T-helper 17 cell (primary cell): ENCODE measurements at places on chromosomes 16 and 17.

DNA sequence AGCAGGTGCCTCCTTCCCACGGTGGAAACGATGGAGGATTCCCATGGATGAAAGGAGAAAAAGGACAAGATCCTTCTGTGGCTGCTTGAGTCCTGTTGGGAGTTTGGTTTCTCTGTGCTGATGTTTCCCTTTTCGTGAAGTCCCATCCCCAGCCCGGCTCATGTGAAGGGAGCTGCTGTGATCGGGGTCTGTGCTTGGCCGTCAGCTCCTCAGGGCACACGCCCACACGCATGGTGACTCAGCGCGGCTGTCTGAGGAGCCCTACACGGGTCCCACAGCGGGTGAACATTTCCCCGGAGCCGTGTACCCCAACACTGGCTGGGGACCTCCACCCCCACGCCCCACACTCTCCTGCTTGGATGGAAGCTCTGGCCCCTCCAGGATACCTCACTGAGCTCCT, 44.5 kb upstream of the SSTR5 start:
- peaks cover 2% of the 10 kb centered on the region for H3K4me1 ChIP-seq
- peaks cover 13% of the 10 kb centered on the region for H3K27me3 ChIP-seq
- H3K4me3 ChIP-seq: no peak overlapping the region

DNA sequence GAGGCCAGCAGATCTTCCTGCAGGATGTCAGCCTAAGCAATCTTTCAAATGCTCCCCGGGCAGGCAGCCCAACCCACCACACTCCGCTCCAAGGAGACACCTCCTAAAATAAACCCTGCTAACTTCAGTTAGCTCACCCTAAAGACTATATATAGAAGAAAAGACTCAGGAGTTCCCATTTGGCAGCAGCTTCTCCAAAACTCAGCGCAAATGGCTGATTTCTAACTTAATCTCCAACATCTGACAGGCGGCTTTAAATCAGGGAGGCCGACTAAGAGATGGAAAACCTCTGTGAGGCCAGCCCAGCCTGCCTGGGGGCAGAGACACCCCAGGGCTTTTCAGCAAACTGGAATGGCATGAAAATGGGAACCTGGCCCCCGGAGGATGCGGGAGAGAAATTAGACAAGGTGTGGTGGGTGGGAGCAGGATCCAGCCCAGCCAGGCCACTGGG, 91.6 kb downstream of the XYLT1 start:
- no peaks in the 10 kb centered on the region for H3K27me3 ChIP-seq
- H3K36me3 ChIP-seq: no peaks in the 10 kb centered on the region
- H3K4me3 ChIP-seq: no peak overlapping the region
- peak overlapping the region; percentile 70 for H3K27ac ChIP-seq
- peaks cover 49% of the 10 kb centered on the region for H3K4me1 ChIP-seq

GRCh38 chr17:77474292-77474988, 333.7 kb downstream of the SEC14L1 start:
- peaks cover 13% of the 10 kb centered on the region for H3K36me3 ChIP-seq
- peaks cover 83% of the 10 kb centered on the region for H3K4me1 ChIP-seq
- H3K4me3 ChIP-seq: peak overlapping the region; percentile 88
- peak overlapping the region; percentile 99 for H3K27ac ChIP-seq
- DNase-seq: no peak

GRCh38 chr17:49050611-49051010, 53.4 kb downstream of the IGF2BP1 start:
- no peak for DNase-seq
- no peaks in the 10 kb centered on the region for H3K4me1 ChIP-seq
- no peak overlapping the region for H3K4me3 ChIP-seq

DNA sequence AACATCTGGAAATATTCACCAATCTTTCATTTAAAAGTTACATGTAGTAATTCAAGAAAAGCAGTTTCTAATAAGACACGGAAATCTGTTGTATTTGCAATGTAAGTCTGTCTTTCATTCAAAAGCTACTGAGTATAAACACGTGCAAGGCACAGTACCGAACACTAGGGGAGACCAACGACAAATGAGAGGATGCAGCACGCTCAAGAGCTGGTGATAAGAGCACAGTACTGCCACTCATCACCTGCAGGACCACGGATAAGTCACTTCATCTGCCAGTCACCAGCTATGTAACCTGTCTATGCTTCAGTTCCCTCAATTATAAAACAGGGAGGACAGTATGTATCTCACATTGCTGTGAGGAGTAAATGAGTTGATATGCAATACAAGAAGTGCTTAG, 67.1 kb downstream of the CLEC18A start:
- peak; percentile 13 for DNase-seq
- H3K27ac ChIP-seq: no peak overlapping the region
- H3K27me3 ChIP-seq: no peaks in the 10 kb centered on the region
- H3K4me1 ChIP-seq: peaks cover 5% of the 10 kb centered on the region
- H3K4me3 ChIP-seq: no peak overlapping the region

GRCh38 chr17:34413443-34414119, 50.5 kb upstream of the CCL1 start:
- H3K27me3 ChIP-seq: peaks cover 88% of the 10 kb centered on the region
- peaks cover 2% of the 10 kb centered on the region for H3K36me3 ChIP-seq
- no peak overlapping the region for H3K4me3 ChIP-seq
- peaks cover 7% of the 10 kb centered on the region for H3K4me1 ChIP-seq
- no peak for DNase-seq

- no peak for DNase-seq
- H3K27ac ChIP-seq: no peak overlapping the region
- H3K27me3 ChIP-seq: peaks cover 66% of the 10 kb centered on the region
- peaks cover 11% of the 10 kb centered on the region for H3K4me1 ChIP-seq
These were observed 18.8 kb downstream of the ALOX15B start for GRCh38 chr17:8057691-8058114.

DNA sequence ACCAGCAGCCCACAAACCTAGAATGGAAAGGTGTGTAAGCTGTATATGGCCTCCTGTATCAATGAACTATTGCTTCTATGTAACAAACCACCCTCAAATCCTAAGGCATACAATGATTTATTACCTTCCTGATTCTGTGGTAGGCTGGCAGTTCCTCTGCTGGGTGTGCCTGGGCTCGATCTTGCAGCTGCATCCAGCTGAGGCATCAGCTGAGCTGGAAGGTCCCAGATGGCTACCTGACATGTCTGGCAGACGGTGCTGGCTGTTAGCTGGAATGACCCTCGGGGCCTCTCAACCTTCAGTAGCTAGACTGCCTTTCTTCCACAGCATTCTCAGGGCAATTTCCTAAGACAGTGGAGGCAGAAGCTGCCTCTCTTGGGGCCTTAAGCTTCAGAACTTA, 152.7 kb downstream of the RAB11FIP4 start:
- no peak overlapping the region for H3K27ac ChIP-seq
- H3K36me3 ChIP-seq: no peaks in the 10 kb centered on the region
- no peak overlapping the region for H3K4me3 ChIP-seq
- no peak for DNase-seq
- H3K4me1 ChIP-seq: peaks cover 3% of the 10 kb centered on the region

DNA sequence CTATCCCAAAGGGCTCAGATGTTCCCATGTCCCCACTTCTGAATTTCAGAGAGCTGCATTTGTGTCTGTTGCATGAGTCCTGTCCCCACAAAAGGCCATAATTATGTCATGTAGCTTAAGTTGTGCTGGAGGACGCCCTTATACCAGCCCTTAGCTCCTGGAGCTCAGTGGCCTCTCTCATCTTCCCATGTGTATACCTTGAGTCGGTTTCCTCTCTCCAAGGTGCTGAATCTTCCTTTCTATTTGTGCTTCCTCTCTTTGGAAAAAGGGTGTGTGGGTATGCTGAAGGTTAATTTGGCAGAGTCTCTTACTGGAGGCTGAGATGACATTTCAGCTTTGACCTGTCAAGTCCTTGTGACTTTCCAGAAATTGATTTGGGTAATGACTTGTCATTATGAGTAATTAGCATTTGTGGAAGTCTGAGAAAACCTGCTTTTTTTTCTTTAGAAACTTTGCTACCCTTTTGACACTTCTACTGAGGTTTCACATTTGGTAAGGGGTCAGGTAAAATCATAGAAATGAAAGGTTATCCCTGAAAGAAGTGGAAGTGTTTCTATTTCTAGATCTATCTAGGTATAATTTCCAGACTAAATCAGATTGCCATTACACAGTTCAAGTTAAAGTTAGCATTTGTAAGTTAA, 185.4 kb downstream of the ABCC12 start:
- H3K27me3 ChIP-seq: no peaks in the 10 kb centered on the region
- no peak for DNase-seq
- no peaks in the 10 kb centered on the region for H3K4me1 ChIP-seq
- H3K4me3 ChIP-seq: no peak overlapping the region
- no peaks in the 10 kb centered on the region for H3K36me3 ChIP-seq

- peaks cover 43% of the 10 kb centered on the region for H3K27me3 ChIP-seq
- H3K36me3 ChIP-seq: peaks cover 3% of the 10 kb centered on the region
- no peak overlapping the region for H3K4me3 ChIP-seq
- H3K27ac ChIP-seq: no peak overlapping the region
- H3K4me1 ChIP-seq: peaks cover 4% of the 10 kb centered on the region
These were observed 8.0 kb downstream of the CACNG5 start for GRCh38 chr17:66842959-66843358.

GRCh38 chr16:67429799-67430503, 970 bp upstream of the HSD11B2 start:
- peaks cover 6% of the 10 kb centered on the region for H3K36me3 ChIP-seq
- peak overlapping the region; percentile 88 for H3K4me3 ChIP-seq
- H3K4me1 ChIP-seq: peaks cover 14% of the 10 kb centered on the region
- peaks cover 39% of the 10 kb centered on the region for H3K27me3 ChIP-seq
- no peak for DNase-seq

GRCh38 chr17:73644145-73645049, at the start of gene SDK2:
TSS of gene SDK2 (minus strand) at chr17:73644445. CDS start at chr17:73644088, 357 bp downstream.
- peak within 1 kb of the TSS; percentile 91 for H3K4me3 ChIP-seq
- no peaks in the 10 kb centered on the region for H3K36me3 ChIP-seq
- peaks cover 15% of the 10 kb centered on the region for H3K4me1 ChIP-seq
- DNase-seq: no peak
- peaks cover 45% of the 10 kb centered on the region for H3K27me3 ChIP-seq

GRCh38 chr16:792221-792995, 4.0 kb downstream of the CHTF18 start:
- H3K27me3 ChIP-seq: no peaks in the 10 kb centered on the region
- no peaks in the 10 kb centered on the region for H3K36me3 ChIP-seq
- no peak overlapping the region for H3K27ac ChIP-seq
- H3K4me1 ChIP-seq: peaks cover 2% of the 10 kb centered on the region
- no peak overlapping the region for H3K4me3 ChIP-seq
- no peak for DNase-seq

- H3K27me3 ChIP-seq: no peaks in the 10 kb centered on the region
- H3K36me3 ChIP-seq: no peaks in the 10 kb centered on the region
- no peak for DNase-seq
- H3K4me1 ChIP-seq: no peaks in the 10 kb centered on the region
These were observed 511.0 kb upstream of the CDH5 start for GRCh38 chr16:65855171-65856145.

DNA sequence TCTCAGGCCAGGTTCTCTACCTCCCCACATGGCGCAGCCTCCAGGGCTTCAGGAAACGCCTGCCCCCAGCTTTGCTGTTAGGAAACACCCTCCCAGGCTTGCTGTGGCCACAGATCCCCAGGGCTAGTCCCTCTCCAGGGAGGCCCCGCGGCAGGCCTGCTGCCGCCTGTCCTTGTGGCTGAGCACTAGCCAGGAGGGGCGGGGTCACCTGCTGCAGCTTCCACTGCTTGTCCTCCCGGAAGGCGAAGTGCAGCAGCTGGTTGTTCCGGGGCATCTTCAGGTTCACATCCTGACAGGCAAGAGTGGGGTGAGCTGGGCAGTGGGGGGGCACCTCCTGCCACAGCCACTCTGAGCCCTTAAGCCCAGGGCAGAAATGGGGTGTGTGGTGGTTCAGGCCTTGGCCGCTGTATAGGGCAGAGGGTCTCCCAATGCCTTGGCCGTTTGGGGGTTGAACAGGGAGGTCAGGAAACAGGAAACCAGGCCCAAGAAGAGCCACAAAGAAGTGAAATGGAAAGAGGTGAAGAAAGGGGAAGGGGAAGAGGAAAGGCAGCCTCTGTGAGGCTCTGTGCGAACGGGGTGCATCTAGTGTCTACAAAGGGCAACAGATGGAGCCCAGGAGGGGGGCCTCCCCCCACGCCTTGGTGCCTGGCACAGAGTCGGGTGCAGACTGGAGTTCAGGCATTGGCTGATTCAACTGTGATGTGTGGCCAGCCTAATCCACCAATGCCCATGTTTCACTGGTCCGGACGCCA, 2.0 kb downstream of the ROGDI start:
- H3K27ac ChIP-seq: peak overlapping the region; percentile 87
- H3K4me3 ChIP-seq: peak overlapping the region; percentile 49
- no peak for DNase-seq
- H3K27me3 ChIP-seq: no peaks in the 10 kb centered on the region
- H3K36me3 ChIP-seq: no peaks in the 10 kb centered on the region

GRCh38 chr16:10180771-10181163, 1.5 kb downstream of the GRIN2A start:
- H3K4me3 ChIP-seq: peak overlapping the region; percentile 72
- H3K36me3 ChIP-seq: peaks cover 4% of the 10 kb centered on the region
- peaks cover 14% of the 10 kb centered on the region for H3K4me1 ChIP-seq
- no peak overlapping the region for H3K27ac ChIP-seq
- H3K27me3 ChIP-seq: peaks cover 63% of the 10 kb centered on the region

- peaks cover 3% of the 10 kb centered on the region for H3K36me3 ChIP-seq
- no peak for DNase-seq
- no peak overlapping the region for H3K27ac ChIP-seq
- H3K4me1 ChIP-seq: peaks cover 3% of the 10 kb centered on the region
These were observed 37.3 kb upstream of the MMD start for GRCh38 chr17:55458978-55459377.

DNA sequence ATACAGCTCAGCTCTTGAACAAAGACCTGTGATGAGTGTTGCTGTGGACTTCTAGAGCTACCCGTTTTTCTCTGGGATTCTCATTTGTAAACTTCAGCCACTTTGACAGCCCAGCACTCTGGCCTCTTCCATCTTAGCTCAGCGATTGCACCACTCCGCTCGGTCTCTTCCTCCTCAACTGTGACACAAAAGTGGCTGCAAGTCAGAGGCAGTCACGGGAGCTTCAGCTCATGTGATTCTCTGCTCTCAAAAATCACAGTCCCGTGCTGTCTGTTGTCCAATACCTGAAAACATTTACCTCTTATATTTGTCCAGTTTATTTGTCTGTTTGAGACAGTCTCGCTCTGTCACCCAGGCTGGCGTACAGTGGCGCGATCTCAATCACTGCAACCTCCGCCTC, 75.7 kb upstream of the DNAH17 start:
- H3K27ac ChIP-seq: no peak overlapping the region
- peaks cover 4% of the 10 kb centered on the region for H3K36me3 ChIP-seq
- H3K27me3 ChIP-seq: peaks cover 9% of the 10 kb centered on the region
- DNase-seq: no peak
- no peak overlapping the region for H3K4me3 ChIP-seq
- H3K4me1 ChIP-seq: peaks cover 5% of the 10 kb centered on the region

DNA sequence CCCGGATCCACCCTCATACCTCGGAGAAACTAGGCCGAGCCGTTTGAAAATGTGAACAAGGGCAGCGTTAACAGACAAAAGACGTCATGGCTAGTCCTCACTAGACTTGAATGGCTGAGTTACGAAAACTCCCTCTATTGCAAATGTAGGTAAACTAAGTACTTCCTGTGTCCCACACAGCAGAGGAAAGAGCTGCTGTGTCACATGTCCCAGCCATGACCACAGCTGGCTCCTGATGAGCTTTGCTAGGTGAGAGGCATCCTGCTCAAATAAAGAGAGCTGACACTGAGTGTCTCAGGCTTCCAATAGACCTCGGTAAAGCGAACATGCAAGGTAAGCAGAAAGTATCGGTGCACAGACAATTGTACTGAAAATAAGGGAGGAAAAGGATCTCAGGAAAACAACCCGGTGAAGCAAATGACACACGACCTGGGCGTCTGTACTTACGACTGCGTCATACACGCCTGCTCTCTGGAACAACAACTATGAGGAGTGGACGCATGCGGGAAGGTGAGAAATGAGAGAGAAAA, 26.0 kb downstream of the TMEM204 start:
- H3K27me3 ChIP-seq: no peaks in the 10 kb centered on the region
- peaks cover 3% of the 10 kb centered on the region for H3K36me3 ChIP-seq
- no peak for DNase-seq
- peak overlapping the region; percentile 94 for H3K27ac ChIP-seq
- peak overlapping the region; percentile 90 for H3K4me3 ChIP-seq
